ENCODE measurements at places on chromosomes 6 and 20. TPM values are rescaled to one million over a fixed set of nuclear protein-coding genes. Genes with fewer than 3 reads are reported as not detected.

The MAS1 gene
- not detected for total RNA-seq

The TMEM74B gene
- 2.1 TPM for total RNA-seq

The PPP1R14C gene
- total RNA-seq, result 6.6 TPM

The PNLDC1 gene
- total RNA-seq, result 0.11 TPM

The BPIFA2 gene
- total RNA-seq, result not detected
